Thyroid gland (tissue), 4 donors: ENCODE measurements at places on chromosomes 7 and 10. TPM values are rescaled to one million over a fixed set of nuclear protein-coding genes. Genes with fewer than 3 reads are reported as not detected.

- no peak overlapping the region for H3K4me3 ChIP-seq
- no peak overlapping the region for H3K27ac ChIP-seq
- H3K4me1 ChIP-seq = no peaks in the 10 kb centered on the region
- no peaks in the 10 kb centered on the region for H3K27me3 ChIP-seq
Observed at GRCh38 chr7:72415586-72415985, 3.4 kb upstream of the CALN1 start.

- no peak overlapping the region for H3K27ac ChIP-seq
- H3K27me3 ChIP-seq = no peaks in the 10 kb centered on the region
- no peaks in the 10 kb centered on the region for H3K36me3 ChIP-seq
- no peaks in the 10 kb centered on the region for H3K4me1 ChIP-seq
Observed at GRCh38 chr7:12623885-12624498, 53.5 kb downstream of the SCIN start.

GRCh38 chr7:45698303-45699014 lies 124.3 kb downstream of the ADCY1 start:
- H3K27me3 ChIP-seq = no peaks in the 10 kb centered on the region
- no peaks in the 10 kb centered on the region for H3K4me1 ChIP-seq
- DNase-seq = no peak
- no peak overlapping the region for H3K27ac ChIP-seq
- H3K36me3 ChIP-seq = no peaks in the 10 kb centered on the region

- no peak for DNase-seq
- H3K27ac ChIP-seq = no peak overlapping the region
- H3K36me3 ChIP-seq = no peaks in the 10 kb centered on the region
- H3K27me3 ChIP-seq = no peaks in the 10 kb centered on the region
Observed at GRCh38 chr10:42975558-42976340, 101.1 kb upstream of the RET start.

GRCh38 chr7:375901-376305 lies 85.9 kb downstream of the FOXL3 start:
- no peaks in the 10 kb centered on the region for H3K27me3 ChIP-seq
- no peak overlapping the region for H3K4me3 ChIP-seq
- peaks cover 10% of the 10 kb centered on the region for H3K4me1 ChIP-seq
- H3K36me3 ChIP-seq = no peaks in the 10 kb centered on the region
- no peak overlapping the region for H3K27ac ChIP-seq
- no peak for DNase-seq

DNA sequence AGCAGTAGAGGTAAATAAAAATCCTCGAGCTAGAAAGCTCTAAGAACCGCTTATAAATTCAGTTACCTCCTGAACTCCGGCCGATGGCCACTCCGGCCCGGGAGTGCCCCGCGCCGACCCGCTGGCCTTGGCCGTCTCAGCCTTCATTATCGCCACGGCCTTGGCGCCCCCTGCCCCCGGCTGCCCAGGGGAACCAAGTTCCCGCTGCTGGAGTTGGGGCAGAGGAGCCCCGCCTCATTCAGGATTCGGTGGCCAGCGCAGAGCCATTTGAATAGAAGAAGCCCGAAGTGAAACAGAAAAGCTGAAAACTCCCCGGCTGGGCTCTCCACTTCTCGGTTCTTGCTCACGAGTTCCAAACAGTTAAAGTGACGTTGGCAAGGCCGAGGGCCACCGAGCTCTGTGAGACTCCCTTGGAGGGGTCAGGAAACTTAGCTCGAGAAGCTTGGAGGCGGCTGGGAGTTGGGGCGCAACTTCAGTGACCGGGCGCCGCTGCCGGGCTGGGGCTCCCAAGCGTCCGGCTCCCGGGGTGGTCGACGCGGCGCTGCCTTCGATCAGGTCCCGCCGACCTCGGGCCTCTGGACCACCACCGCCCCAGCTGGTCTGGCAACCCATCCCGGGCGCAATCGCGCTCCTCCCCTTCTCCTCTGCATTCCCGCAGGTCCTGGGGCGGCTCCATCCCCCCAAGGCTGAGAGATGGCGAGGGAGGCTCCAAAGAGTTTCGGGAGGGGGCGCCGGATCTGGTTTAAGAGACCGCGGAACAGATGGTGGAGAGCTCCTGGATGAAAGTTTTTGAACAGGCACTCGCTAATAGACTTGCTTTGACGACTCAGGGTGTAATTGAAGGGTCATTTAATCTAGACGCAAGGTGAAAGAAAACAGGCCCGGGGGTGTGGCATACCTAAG lies 5.8 kb upstream of the FEZF1 start:
- H3K4me1 ChIP-seq = peaks cover 24% of the 10 kb centered on the region
- H3K27me3 ChIP-seq = peaks cover 74% of the 10 kb centered on the region
- H3K4me3 ChIP-seq = no peak overlapping the region

GRCh38 chr7:147079921-147080420 lies 963.4 kb downstream of the CNTNAP2 start:
- H3K27me3 ChIP-seq = no peaks in the 10 kb centered on the region
- H3K4me3 ChIP-seq = no peak overlapping the region
- no peak overlapping the region for H3K27ac ChIP-seq
- no peaks in the 10 kb centered on the region for H3K4me1 ChIP-seq
- H3K36me3 ChIP-seq = no peaks in the 10 kb centered on the region

- peak; percentile 40 for DNase-seq
- H3K27me3 ChIP-seq = no peaks in the 10 kb centered on the region
- no peak overlapping the region for H3K27ac ChIP-seq
- H3K4me1 ChIP-seq = no peaks in the 10 kb centered on the region
- peaks cover 21% of the 10 kb centered on the region for H3K36me3 ChIP-seq
- H3K4me3 ChIP-seq = no peak overlapping the region
Observed at GRCh38 chr7:73701357-73701995, 18.0 kb downstream of the STX1A start.

- no peaks in the 10 kb centered on the region for H3K27me3 ChIP-seq
- DNase-seq = no peak
- H3K4me1 ChIP-seq = no peaks in the 10 kb centered on the region
- H3K4me3 ChIP-seq = no peak overlapping the region
- no peak overlapping the region for H3K27ac ChIP-seq
Observed at GRCh38 chr7:13778967-13779366, 210.5 kb downstream of the ETV1 start.

- no peak for DNase-seq
- H3K4me1 ChIP-seq = no peaks in the 10 kb centered on the region
- H3K36me3 ChIP-seq = no peaks in the 10 kb centered on the region
- no peaks in the 10 kb centered on the region for H3K27me3 ChIP-seq
- H3K27ac ChIP-seq = no peak overlapping the region
Observed at GRCh38 chr7:36346260-36346831, 43.3 kb upstream of the ANLN start.

DNA sequence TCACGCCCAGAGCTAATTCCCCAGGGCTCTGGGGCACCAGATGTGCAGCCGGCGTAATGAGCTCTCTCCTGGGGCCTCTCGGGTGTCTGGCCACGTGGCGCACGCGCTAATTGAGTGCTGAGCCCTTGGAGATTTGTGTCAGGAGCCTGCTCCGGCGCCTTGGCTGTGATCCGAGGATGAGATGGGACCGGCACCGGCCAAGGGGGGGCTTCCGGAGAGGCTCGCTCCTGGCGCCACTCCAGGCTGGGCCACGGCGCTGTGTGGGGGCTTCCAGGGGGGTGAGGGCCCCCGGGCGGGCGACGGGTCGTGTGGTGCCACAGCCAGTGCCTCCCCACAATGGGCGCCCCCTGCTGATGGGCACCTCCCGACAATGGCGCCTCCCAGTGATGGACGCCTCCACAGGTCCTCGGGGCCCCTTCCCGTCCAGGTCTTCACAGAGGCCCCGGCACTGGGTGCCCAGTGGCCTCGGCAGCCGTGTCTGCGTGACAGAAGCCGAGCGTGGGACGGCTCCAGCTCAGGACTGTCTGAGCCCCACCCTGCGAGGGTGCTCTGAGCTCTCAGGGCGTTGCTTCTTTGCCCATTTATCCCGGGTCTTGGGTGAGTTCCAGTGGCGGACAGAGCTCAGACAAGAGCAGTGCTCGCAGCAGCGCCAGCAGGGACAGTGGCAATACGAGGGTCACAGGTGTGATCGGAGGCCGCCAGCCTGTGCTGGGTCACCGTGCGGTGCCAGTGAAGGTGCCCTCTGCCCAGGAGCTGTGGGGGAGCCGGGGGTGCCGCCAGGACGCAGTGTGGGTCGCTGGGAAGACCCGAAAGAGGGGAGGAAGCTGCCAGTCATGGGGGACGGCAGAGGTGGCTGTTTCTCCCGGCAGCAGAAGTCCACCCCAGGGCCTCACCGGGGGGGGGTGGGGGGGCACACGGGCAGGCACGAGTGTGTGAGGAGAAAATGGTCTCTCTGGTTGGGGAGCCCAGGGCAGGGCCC lies 8.2 kb upstream of the NKX6-2 start:
- H3K27ac ChIP-seq = no peak overlapping the region
- H3K27me3 ChIP-seq = no peaks in the 10 kb centered on the region
- no peaks in the 10 kb centered on the region for H3K36me3 ChIP-seq
- no peak for DNase-seq
- no peak overlapping the region for H3K4me3 ChIP-seq

DNA sequence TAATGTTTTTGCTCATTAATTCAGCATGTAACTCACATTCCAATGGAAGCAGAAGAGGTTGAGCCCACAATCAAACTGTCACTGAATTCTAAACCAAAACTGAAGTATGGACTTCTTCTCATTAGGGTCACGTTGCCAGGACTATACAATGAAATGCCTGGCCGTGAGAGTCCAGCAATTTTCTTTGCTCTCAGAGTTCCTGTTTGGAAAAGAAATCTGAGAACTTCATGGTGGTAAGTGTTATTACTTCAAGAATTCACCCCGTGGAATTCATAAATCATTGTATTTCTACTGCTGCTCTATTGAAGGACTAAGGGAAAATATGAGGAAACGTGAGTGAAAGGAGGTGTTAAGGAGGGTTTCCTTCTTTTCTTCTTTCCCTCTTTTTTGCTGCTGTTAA lies 441.8 kb upstream of the AKR1E2 start:
- no peak for DNase-seq
- no peaks in the 10 kb centered on the region for H3K4me1 ChIP-seq
- H3K27ac ChIP-seq = no peak overlapping the region
- no peak overlapping the region for H3K4me3 ChIP-seq

GRCh38 chr10:58335306-58336005 lies 650 bp downstream of the UBE2D1 start:
- peak overlapping the region; percentile 34 for H3K4me3 ChIP-seq
- DNase-seq = peak; percentile 42
- H3K36me3 ChIP-seq = no peaks in the 10 kb centered on the region
- H3K27me3 ChIP-seq = no peaks in the 10 kb centered on the region

DNA sequence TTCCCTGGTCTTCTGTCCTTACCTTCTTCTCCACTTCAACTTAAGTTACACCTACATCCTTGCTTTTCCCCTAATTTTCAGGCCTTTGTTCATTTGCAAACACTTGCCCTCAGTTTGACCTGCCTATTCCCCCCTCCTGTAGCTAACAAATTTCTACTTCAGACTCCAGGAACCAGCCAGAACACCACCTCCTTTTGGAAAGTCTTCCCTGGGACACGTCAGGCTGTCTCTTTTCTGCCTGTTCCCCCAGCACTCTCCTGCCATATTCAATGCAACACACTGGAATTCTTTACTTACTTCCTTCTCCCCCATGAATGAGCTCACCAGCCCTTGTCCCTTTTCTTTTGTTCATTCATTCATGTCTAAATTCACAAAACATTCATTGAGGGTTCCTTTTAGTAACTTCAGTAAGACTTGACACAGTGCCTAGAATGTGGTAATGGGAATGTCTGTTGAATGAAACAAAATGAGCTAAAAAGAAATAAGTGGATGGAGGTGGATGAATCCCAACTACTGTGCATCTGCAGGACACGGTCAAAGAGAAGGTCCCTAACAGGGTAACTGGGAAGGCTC lies 478.0 kb downstream of the KCNMA1 start:
- no peak overlapping the region for H3K4me3 ChIP-seq
- no peaks in the 10 kb centered on the region for H3K36me3 ChIP-seq
- no peak for DNase-seq
- no peaks in the 10 kb centered on the region for H3K27me3 ChIP-seq
- H3K27ac ChIP-seq = no peak overlapping the region
- no peaks in the 10 kb centered on the region for H3K4me1 ChIP-seq

GRCh38 chr7:83832009-83832408 lies 183.1 kb upstream of the SEMA3E start:
- H3K27ac ChIP-seq = no peak overlapping the region
- H3K27me3 ChIP-seq = no peaks in the 10 kb centered on the region
- no peak overlapping the region for H3K4me3 ChIP-seq
- DNase-seq = no peak
- H3K4me1 ChIP-seq = no peaks in the 10 kb centered on the region

DNA sequence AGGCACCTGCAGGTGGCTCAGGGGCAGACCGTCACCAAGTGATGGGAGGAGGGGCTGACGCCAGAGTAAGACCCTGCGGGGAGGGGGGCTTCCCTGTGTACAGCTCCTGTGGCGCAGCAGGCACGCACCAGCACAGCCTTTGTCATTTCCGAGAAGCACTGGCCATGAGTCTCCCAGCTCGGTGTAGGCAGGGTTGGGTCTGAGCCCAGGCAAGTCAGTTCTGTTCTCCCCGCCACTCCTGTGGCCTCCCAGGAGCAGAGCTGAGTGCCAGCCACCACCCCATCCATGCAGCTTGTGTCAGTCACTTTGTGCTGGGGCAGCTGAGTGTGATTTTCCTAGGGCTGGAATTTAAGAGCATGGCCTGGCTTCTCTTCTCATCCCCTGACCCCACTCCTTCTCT lies 13.2 kb downstream of the CPSF4 start:
- H3K4me3 ChIP-seq = no peak overlapping the region
- DNase-seq = no peak
- peaks cover 35% of the 10 kb centered on the region for H3K36me3 ChIP-seq
- H3K4me1 ChIP-seq = no peaks in the 10 kb centered on the region
- no peaks in the 10 kb centered on the region for H3K27me3 ChIP-seq

GRCh38 chr7:69645683-69646082 lies 47.4 kb downstream of the AUTS2 start:
- no peaks in the 10 kb centered on the region for H3K36me3 ChIP-seq
- DNase-seq = no peak
- no peak overlapping the region for H3K27ac ChIP-seq
- H3K4me1 ChIP-seq = no peaks in the 10 kb centered on the region

DNA sequence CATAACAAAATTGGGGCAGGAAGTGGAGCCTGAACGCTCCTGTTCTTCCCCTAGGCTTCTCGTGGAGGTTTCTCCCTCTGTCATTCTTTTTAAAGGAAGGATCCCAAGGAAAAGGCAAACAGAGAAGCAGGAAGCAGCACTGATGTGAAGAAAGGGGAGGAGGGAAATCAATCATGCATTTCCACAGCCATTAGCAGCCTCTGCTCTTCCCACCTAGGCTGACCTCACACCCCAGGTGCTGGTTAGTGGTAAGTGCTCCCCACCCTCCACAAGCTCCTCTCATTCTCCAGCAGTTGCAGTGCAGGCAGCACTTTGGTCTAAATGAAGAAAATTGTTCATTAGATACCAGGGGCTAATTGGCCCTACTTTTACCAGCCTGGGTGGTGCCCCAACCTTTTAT lies 2.6 kb downstream of the CRHR2 start:
- peaks cover 6% of the 10 kb centered on the region for H3K4me1 ChIP-seq
- no peak overlapping the region for H3K27ac ChIP-seq
- H3K27me3 ChIP-seq = no peaks in the 10 kb centered on the region
- no peaks in the 10 kb centered on the region for H3K36me3 ChIP-seq
- no peak overlapping the region for H3K4me3 ChIP-seq

DNA sequence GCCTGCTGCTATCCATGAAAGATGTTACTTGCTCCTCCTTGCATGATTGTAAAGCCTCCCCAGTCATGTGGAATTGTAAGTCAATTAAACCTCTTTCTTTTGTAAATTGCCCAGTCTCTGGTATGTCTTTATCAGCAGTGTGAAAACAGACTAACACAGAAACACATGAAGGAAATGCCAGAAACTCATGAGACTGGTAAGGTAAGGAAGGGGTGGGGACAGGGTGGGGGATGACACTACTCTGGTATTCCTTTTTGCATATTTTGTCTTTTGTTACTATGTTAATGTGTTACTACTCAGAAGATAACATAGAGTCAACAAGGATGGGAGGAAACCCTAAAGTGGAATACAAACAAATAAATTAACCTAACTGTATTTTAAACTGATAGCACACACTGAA lies 69.8 kb upstream of the DRGX start:
- H3K4me1 ChIP-seq = no peaks in the 10 kb centered on the region
- no peaks in the 10 kb centered on the region for H3K27me3 ChIP-seq
- peaks cover 7% of the 10 kb centered on the region for H3K36me3 ChIP-seq
- H3K4me3 ChIP-seq = no peak overlapping the region

ADAM12 gene
- total RNA-seq = 0.94 TPM

FAM25G gene
- not detected for total RNA-seq

LIPJ gene
- total RNA-seq = 2.3 TPM
